Endothelial cell of umbilical vein (primary cell): ENCODE measurements at places on chromosomes 11 and 22.

- H3K4me3 ChIP-seq = no peak overlapping the region
- peaks cover 5% of the 10 kb centered on the region for H3K36me3 ChIP-seq
- no peaks in the 10 kb centered on the region for H3K4me1 ChIP-seq
- DNase-seq = no peak
Measured at GRCh38 chr11:94181943-94182342, 53.3 kb downstream of the PANX1 start.

- peaks cover 5% of the 10 kb centered on the region for H3K36me3 ChIP-seq
- H3K27ac ChIP-seq = no peak overlapping the region
- H3K4me3 ChIP-seq = no peak overlapping the region
Measured at GRCh38 chr11:75492181-75492820, 33.4 kb downstream of the GDPD5 start.

DNA sequence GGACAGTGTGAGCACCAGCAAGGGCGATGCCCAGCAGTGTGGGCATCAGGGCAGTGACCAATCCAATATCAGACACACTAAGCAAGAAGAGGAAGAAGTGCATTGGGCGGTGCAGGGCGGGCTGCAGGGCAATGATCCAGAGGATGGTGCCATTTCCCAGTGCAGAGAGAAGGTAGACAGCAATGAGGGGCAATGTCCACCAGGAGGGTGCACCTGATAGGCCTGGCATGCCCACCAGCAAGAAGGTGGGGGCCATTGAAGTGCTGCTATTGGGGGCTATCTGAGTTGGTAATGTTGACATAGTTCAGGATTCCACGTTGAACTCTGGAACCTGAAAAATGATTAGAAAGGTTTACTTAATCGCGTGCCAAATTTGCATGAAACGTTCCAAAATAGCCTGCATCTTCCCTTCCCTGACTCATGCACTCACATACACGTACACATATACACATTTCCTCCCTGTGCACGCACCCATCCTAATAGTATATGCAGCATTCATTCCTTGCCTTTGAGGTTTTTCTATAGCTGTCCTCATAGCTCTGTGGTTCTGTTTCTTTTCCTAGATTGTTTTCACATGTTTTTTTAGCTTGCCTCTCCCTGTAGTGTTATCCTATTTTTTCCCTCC, at the start of gene OR51S1:
TSS of gene OR51S1 (minus strand) at position 301 of the 625 bp plus-strand sequence. CDS start at position 301, 0 bp downstream.
- no peaks in the 10 kb centered on the region for H3K27me3 ChIP-seq
- no peak within 1 kb of the TSS for H3K4me3 ChIP-seq
- no peak for DNase-seq
- H3K27ac ChIP-seq = no peak within 1 kb of the TSS
- H3K4me1 ChIP-seq = no peaks in the 10 kb centered on the region
- H3K36me3 ChIP-seq = no peaks in the 10 kb centered on the region

DNA sequence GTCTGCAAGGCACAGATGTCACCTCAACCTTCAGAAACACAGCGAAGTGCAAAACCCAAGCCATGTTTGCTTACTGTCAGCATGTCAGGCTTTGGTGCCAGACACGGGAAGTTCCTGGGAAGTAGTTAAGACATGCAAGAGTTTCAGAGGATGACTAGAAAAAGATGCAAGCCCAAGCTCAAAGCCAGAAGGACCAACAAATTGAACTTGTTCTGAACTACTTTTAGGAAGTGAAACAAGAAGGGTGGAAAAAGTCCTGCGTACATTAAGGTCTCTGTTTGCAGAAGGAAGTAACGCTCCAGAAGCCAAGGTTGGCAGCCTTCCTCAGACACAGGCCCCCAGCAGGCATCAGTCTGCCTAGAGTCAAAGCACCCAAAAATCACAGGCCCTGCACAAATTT, 2.6 kb downstream of the AP1B1 start:
- H3K36me3 ChIP-seq = peaks cover 3% of the 10 kb centered on the region
- H3K27me3 ChIP-seq = no peaks in the 10 kb centered on the region
- no peak overlapping the region for H3K27ac ChIP-seq

GRCh38 chr22:37684803-37685615, 1.1 kb upstream of the NOL12 start:
- DNase-seq = no peak
- no peaks in the 10 kb centered on the region for H3K27me3 ChIP-seq
- peaks cover 5% of the 10 kb centered on the region for H3K36me3 ChIP-seq
- no peak overlapping the region for H3K4me3 ChIP-seq
- no peak overlapping the region for H3K27ac ChIP-seq

DNA sequence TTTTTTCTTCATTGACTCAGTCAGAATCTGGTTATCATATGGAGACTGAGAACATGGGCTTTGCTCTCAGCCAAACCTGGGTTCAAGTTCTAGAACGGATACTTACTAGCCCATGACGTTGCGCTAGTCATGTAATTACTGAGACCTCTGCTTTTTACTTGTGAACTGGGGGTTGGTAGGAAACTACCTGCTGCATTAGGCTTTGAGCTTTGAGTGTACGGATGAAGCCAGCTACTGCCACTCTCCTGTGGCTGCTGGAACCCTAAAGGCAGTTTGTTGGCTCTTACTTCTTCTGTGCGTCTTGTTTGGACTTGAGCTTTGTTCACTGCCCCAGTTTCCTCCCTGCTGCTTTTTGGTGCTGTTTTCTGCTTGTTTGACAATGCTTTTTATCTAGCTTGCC, 18.1 kb downstream of the PPP6R2 start:
- peaks cover 8% of the 10 kb centered on the region for H3K36me3 ChIP-seq
- no peak overlapping the region for H3K4me3 ChIP-seq
- no peak overlapping the region for H3K27ac ChIP-seq
- DNase-seq = no peak
- no peaks in the 10 kb centered on the region for H3K4me1 ChIP-seq

DNA sequence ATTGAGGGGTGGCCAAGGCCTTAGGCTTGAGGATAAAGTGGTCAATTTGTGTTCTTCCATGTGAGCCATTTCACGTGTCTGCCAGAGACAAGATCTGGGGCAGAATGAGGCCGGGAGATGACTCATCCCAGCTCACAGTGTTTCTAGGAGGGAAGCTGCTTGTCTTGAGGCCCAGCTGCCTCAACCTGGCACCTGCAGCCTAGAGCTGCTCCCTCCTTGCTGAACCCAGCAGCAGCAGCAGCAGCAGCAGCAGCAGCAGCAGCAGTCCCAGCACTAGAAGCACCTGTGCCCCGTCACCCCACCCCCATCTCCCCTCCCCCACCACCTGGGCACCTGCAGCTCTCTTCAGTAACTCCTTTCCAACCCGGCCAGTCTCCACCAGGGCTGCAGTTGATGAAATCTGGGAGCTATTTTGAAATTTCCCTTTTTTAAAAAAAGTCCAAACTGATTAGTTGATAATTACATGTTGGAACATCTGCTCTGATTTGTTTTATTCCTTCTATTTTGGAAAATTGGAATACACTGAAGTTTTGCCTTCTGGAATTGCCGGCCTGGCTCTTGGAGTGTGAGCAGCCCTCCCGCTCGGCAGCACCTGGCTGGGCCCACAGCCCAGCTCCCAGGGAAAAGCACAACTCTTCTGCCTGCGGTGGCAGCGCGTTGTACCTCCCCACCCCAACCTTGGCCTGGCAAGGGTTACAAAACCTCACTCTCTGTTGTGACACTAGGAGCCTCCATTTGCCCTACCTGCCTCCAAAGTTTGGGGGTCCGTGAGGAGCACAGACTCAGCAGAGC, 143.5 kb downstream of the NXPE2 start:
- H3K36me3 ChIP-seq = no peaks in the 10 kb centered on the region
- no peak for DNase-seq
- H3K4me3 ChIP-seq = no peak overlapping the region
- no peak overlapping the region for H3K27ac ChIP-seq
- H3K27me3 ChIP-seq = no peaks in the 10 kb centered on the region
- no peaks in the 10 kb centered on the region for H3K4me1 ChIP-seq

- H3K36me3 ChIP-seq = no peaks in the 10 kb centered on the region
- DNase-seq = no peak
- H3K4me1 ChIP-seq = no peaks in the 10 kb centered on the region
- no peak overlapping the region for H3K4me3 ChIP-seq
- H3K27me3 ChIP-seq = no peaks in the 10 kb centered on the region
- no peak overlapping the region for H3K27ac ChIP-seq
Measured at GRCh38 chr11:133555034-133555433, 22.7 kb upstream of the OPCML start.

- H3K36me3 ChIP-seq = no peaks in the 10 kb centered on the region
- H3K27ac ChIP-seq = no peak overlapping the region
- H3K4me3 ChIP-seq = no peak overlapping the region
- H3K27me3 ChIP-seq = no peaks in the 10 kb centered on the region
Measured at GRCh38 chr22:19708321-19709011, 5.8 kb upstream of the SEPTIN5 start.

DNA sequence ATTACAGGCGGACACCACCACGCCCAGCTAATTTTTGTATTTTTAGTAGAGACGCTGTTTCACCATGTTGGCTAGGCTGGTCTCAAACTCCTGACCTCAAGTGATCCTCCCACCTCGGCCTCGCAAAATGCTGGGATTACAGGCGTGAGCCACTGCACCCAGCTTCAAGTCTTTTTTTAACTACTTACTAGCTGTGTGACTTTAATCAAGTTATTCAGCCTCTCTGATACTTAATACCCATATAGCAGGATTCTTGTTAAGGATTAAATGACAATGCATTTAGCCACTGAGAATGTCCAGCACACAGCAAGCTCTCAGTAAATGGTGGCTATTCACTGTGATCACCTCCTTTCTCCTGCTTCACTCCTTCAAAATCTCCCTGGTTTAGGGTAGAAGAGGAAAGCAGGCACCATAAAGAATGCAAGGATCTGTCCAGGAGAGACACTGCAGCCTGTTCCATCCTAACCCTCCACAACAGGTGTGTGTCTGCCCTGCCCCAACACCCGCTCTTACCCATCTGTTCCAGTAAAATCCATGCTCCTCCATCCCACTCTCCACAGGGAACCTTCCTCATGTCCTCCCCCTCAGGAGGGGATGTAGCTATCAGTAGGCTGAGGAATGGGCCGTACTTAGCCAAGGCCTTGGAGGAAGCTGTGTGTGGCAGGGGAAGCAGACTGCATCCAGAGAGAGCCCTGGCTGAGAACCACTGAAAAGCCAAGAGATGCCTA, 69.3 kb downstream of the MICAL3 start:
- no peak for DNase-seq
- H3K4me1 ChIP-seq = peaks cover 14% of the 10 kb centered on the region
- H3K27me3 ChIP-seq = no peaks in the 10 kb centered on the region

GRCh38 chr11:108793138-108793537, 128.3 kb downstream of the DDX10 start:
- H3K4me1 ChIP-seq = no peaks in the 10 kb centered on the region
- no peaks in the 10 kb centered on the region for H3K27me3 ChIP-seq
- DNase-seq = no peak
- no peak overlapping the region for H3K4me3 ChIP-seq

DNA sequence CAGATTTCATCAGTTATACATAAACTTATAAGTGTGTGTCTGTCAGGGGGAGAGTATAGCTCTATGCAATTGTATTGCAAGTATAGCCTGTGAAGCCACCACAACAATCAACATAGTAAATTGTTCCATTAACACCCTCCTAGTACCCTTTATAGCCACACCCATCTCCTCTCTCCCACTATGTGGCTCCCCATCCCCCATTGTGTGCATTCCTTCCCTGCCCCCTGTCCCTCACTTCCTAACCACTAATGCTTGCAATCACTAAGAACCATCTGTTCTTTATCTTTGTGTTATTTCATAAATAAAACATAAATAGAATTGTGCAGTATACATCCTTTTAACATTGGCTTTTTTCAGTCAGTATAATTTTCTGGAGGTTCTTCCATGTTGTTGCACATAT, 83.1 kb upstream of the SLC5A12 start:
- no peak overlapping the region for H3K27ac ChIP-seq

GRCh38 chr11:16737818-16738192, 642 bp upstream of the C11orf58 start:
- no peak for DNase-seq
- H3K4me3 ChIP-seq = peak overlapping the region; percentile 94
- no peaks in the 10 kb centered on the region for H3K36me3 ChIP-seq

- peaks cover 37% of the 10 kb centered on the region for H3K36me3 ChIP-seq
- no peak overlapping the region for H3K27ac ChIP-seq
- no peak for DNase-seq
- H3K4me3 ChIP-seq = no peak overlapping the region
Measured at GRCh38 chr11:9745411-9746211, 81.7 kb downstream of the SWAP70 start.

DNA sequence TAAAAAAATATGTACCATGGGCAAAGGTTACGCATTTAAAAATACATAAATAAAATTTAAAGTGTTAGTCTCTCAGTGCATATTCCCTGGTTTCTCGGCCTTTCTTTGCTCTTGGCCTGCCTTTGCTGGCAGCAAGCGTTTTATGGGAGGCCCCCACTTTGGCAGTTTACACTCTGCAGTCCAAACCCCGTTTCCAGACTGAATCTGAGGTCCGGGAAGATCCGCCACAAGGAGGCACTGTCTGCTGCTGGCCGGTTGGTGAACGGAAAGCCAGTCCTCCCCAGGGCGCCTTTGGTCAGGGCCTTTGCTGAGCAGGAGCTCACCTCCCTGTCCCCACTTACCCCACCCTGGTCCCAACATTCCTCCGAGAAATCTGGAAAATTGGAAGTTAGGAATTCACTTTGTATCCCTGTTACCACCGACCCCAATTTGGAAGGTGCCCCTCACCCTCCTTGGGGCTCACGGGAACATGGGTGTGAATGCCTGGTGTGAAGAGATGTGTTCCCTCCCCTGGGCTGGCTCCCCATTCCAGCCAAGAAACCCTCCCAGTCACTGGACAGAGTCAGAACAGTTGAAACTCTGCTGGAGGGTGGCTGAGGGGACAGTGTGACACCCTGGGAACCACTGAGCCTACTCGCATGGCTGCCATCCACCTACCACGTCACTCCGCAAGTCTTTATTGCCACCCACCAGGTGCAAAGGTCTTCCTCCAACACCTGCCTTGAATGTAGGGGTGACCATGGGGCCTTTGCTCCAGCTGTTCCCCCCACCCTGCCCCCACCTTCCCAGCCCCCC, 9.4 kb upstream of the SF1 start:
- no peaks in the 10 kb centered on the region for H3K27me3 ChIP-seq
- no peak overlapping the region for H3K27ac ChIP-seq

- H3K4me3 ChIP-seq = no peak overlapping the region
- H3K4me1 ChIP-seq = no peaks in the 10 kb centered on the region
- no peak for DNase-seq
Measured at GRCh38 chr22:32542677-32543357, 68.2 kb downstream of the FBXO7 start.

GRCh38 chr22:21700822-21701221, 34.8 kb downstream of the YPEL1 start:
- H3K27ac ChIP-seq = no peak overlapping the region
- no peak for DNase-seq
- H3K4me1 ChIP-seq = no peaks in the 10 kb centered on the region
- no peak overlapping the region for H3K4me3 ChIP-seq
- H3K27me3 ChIP-seq = no peaks in the 10 kb centered on the region
- H3K36me3 ChIP-seq = no peaks in the 10 kb centered on the region

DNA sequence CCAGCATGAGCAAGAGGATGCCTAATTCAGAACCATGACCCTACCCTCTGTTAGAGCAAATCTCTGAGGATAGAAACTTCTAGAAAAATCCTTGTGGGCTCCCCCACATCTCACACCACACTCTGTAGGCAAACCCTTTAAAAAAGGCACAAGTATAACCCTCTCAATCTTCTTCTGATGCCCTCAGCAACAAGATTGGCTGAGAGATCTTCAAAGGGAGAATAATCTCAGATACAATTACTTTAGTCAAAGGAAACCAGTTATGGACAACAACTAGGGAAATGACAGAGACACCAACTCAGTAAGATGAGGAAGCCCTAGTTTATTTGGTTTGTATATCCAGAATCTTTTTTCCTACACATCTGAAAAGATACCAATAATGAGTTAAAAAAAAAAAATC, 49.2 kb downstream of the LIF start:
- peak overlapping the region; percentile 99 for H3K27ac ChIP-seq
- no peak for DNase-seq
- H3K4me3 ChIP-seq = no peak overlapping the region
- no peaks in the 10 kb centered on the region for H3K27me3 ChIP-seq
